ENCODE measurements at places on chromosomes 2 and 18. TPM values are rescaled to one million over a fixed set of nuclear protein-coding genes. Genes with fewer than 3 reads are reported as not detected.

Gene MEP1B
- 0.23 TPM for total RNA-seq

Gene PROKR1
- not detected for total RNA-seq

Gene C2orf78
- not detected for total RNA-seq

- DNase-seq = no peak
These were observed 610.4 kb upstream of the SLC8A1 start for GRCh38 chr2:41062336-41062735.

DNA sequence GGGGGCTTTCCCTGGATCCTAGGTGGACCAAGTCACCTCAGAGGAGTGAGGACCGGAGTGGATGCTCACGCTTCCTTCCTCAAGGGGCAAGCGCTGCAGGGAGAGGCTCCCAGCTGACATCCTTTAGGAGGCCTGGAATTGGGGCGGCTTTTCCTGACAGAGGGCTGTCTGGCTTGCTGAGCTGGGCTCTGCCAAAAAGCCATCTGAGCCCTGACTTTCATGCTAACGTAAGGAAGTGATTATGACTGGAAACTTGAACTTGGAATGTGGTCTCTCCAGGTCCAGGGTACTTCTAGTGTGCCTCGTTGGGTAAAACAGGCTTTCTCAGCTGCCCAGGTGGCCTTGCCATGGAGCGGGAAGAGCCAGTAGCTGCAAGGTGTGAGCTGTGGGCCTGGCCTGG is 268.3 kb upstream of the SPRED2 start:
- DNase-seq = no peak

DNA sequence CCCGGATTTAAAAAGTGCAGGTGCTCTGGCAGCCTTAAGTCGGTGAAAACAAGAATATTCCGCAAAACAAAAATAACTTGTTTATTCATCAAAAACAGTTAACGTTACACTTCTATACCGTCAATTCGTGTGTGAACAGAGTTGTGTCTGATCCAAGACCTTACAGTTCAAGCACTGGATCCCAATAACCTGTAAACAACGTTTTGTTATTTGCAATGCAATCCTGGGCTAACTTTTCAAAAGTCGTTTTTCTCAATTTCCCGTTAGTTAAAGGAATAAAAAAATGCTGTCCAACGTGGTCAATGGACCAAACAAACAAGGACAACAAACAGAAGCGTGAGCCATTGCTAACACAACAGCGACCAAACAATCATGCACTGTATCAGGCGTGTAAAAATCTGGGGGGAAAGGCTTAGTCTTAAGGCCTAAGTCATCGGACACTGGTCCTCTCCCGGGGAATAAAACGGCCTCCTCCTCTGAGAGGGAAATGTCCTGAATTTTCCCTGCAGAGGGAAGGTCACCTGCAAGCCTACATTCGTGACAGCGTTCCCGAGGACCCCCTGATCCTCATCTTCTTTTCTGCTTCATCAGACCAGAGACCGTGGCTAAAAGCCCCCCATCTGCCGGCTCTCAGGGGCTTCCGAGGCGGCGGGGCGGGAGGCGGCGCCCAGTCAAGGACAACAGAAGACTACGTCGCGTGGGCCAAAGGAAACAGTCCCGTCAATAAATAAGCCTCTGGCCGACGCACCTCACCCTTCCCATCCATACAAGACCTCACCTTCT is 490 bp downstream of the NDUFS1 start:
- no peak for DNase-seq

DNA sequence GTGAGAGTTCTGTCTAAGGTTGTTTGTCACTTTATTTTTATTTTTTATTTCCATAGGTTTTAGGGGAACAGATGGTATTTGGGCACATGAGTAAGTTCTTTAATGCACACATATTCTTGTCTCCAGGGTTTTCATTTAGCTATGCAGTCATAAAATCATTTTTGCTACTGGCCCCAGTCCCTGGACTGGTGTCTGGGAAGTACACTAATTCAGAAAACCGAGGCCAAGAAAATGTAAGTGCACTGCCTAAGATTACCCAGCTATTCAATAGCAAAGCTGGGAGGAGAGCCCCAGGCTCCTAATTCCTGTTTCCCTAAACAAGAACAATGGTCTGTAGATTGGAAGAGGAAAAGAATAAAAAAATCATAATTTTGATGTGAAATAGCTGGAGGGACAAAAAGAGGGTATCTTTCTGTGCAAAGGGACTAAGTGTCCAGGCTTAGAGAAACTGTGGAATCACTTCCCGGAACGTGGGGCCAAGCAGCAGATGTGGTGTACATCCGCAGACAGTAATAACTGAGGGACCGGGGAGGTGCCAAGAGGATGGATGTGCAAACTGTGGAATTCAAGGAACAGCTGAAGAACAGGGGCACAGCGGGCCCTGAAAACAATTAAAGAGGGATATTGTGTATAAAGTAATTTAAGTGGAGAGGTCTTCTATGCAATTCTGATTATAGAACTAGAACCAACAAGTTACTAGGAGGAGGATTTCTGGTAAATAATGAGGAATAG is 236.3 kb downstream of the ACKR3 start:
- no peak for DNase-seq

DNA sequence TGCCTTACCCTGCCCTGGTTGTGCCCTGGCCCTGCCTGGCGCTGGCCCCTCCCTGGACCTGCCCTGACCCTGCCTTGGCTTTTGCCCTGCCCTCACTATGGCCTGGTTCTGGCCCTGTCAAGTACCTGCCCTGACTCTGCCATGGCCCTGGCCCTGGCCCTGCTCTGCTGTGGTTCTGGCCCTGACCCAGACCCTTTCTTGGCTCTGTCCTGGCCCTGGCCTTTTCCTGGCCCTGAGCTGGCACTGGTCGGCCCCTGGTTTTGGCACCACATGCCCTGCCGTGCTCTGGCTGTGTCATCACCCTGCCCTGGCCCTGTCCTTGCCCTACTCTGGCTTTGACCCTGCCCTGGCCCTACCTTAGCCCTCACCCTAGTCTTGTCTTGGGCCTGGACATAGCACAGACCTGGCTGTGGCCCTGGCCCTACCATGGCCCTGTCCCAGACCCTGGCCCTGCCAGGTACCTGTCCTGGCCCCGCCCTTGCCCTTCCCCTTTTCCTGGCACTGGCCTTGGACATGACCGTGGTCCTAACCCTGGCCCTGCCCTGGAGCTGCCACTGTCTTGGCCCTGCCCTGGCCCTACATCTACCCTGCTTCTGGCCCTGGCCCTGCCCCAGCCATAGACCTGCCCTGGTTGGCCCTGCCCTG is 4.8 kb upstream of the ANKRD62 start:
- DNase-seq = no peak

- no peak for DNase-seq
These were observed 606 bp upstream of the TOGARAM2 start for GRCh38 chr2:28980368-28981015.

- no peak for DNase-seq
These were observed 3.4 kb upstream of the NARS1 start for GRCh38 chr18:57624988-57625387.

DNA sequence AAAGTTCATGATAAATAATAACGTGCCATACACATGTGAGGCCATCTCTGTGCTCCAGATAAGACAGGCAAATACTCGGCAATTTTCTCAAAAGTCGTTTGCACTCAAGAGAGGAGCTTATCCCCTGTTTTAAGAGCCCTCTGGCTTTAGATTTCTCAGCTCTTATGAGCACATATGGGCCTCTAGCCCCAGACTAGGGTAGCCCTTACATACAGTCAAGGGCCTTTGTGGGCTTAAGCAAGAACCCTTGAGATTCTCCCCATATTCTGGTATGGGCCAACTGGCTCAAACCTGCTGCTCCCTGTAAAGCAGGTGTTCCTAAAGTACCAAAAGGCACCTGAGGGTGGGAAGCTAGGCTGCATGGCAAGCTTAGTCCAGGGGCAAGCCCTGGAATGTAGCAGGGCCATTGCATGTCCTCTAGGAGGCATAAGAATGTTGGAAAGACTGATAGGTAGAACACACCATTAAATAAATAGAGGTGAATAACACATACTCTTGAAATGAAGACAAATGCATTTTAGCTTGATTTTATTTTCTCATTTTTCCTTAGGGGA is 66.1 kb downstream of the FASTKD2 start:
- no peak for DNase-seq

Data from esophagus muscularis mucosa (tissue), 4 donors.